CD4-positive, alpha-beta T cell treated with Interleukin-10 for 1 hour (primary cell): ENCODE measurements at places on chromosomes 7 and 10.

DNA sequence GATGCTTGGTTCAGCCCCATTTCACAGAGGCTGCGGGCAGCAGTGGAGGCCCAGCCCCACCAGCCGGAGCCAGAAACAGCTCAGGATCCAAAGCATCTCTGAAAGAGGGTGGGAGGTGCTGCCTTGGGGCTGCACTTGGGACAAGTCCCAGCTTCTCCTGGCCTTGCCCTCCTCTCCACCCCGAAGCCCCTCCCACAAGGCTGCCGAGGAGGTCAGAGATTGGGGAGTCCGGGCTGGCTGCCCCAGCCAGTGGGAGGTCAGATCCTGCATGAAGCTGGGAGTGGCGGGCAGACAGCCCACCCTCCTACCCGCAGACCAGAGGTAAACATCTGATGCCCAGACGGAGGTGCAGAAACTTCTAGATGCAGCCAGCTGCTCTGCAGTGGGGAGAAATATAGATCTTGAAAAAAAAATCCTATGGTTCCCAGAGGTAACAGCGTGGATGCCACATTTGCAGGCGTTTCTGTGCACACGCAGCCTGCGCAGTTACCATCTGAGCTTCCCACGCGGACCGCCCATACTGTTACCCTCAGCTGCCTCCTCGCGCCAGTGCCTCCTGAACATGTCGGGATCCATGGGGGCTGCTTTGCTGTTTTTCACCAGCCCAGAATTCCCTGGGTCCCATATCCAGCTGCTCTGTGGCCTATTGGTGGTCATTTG, 36.9 kb upstream of the GNA12 start:
- no peak for DNase-seq

- DNase-seq = no peak
These were observed 44.1 kb upstream of the DMTF1 start for GRCh38 chr7:87107949-87108776.

DNA sequence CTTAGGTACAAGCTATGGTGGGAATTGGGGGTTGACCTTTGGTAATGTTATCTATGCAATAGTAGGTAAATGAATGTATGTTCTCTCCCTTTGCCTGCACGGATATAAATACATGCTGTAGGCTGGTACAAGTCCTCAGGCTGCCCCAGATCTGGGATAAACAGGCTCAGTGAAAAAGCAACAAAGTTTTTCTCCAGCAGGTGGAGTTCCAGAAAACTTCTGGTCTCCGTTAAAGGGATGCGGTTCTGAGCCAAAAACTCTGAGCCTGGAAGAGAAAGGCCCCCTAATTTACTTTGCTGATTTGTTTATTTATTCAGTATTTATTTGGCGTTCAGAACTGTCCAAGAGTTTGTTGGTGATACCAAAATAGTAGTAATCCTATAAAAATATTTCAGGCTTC, 204.7 kb downstream of the ADRA2A start:
- no peak for DNase-seq

- no peak for DNase-seq
These were observed 97.8 kb upstream of the KLF6 start for GRCh38 chr10:3882855-3883254.

- DNase-seq = no peak
These were observed 7.5 kb downstream of the LAMB1 start for GRCh38 chr7:107995184-107996071.

GRCh38 chr10:126905776-126906703, 812 bp downstream of the DOCK1 start:
- no peak for DNase-seq

GRCh38 chr7:80643336-80643915, 5.0 kb downstream of the CD36 start:
- DNase-seq = no peak

GRCh38 chr7:102055181-102055976, 231.3 kb upstream of the SH2B2 start:
- DNase-seq = no peak

- DNase-seq = no peak
These were observed 140.6 kb downstream of the ALOX5 start for GRCh38 chr10:45514291-45515270.

- no peak for DNase-seq
These were observed 279.7 kb downstream of the CCSER2 start for GRCh38 chr10:84608126-84608525.
